Stimulated activated CD8-positive, alpha-beta memory T cell treated with anti-CD3 and anti-CD28 coated beads, Interleukin-4, amount 100 ng/mL, for 1 hour (primary cell): ENCODE measurements at places on chromosomes 11 and 22.

GRCh38 chr11:17385926-17386325 lies 2.5 kb downstream of the KCNJ11 start:
- DNase-seq = no peak

- DNase-seq = no peak
Measured at GRCh38 chr22:48432781-48433518, 1394.7 kb downstream of the BRD1 start.

GRCh38 chr11:64086258-64087123 lies 50.8 kb downstream of the FLRT1 start:
- DNase-seq = no peak

DNA sequence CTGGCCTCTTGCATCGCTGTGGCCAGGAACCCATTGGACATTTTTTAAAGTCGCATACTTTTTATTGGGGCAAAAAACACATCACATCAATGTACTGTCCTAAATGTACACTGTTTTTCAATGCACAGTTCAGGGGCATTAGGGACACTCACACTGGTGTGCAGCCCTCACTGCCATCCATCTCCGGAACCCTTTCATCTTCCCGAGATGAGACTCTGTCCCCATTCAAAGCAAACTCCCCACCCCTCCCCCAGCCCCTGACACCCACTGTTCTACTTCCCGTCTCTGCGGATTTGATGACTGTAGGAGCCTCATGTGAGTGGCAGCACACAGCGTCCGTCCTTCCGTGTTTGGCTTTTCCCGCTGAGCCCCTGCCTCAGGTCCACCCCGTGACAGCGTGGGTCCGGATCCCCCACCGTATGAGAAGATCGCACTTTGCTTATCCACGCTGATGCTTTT lies 41.8 kb upstream of the TH start:
- no peak for DNase-seq

GRCh38 chr22:37538590-37539357 lies 19.6 kb upstream of the CARD10 start:
- peak; percentile 78 for DNase-seq

DNA sequence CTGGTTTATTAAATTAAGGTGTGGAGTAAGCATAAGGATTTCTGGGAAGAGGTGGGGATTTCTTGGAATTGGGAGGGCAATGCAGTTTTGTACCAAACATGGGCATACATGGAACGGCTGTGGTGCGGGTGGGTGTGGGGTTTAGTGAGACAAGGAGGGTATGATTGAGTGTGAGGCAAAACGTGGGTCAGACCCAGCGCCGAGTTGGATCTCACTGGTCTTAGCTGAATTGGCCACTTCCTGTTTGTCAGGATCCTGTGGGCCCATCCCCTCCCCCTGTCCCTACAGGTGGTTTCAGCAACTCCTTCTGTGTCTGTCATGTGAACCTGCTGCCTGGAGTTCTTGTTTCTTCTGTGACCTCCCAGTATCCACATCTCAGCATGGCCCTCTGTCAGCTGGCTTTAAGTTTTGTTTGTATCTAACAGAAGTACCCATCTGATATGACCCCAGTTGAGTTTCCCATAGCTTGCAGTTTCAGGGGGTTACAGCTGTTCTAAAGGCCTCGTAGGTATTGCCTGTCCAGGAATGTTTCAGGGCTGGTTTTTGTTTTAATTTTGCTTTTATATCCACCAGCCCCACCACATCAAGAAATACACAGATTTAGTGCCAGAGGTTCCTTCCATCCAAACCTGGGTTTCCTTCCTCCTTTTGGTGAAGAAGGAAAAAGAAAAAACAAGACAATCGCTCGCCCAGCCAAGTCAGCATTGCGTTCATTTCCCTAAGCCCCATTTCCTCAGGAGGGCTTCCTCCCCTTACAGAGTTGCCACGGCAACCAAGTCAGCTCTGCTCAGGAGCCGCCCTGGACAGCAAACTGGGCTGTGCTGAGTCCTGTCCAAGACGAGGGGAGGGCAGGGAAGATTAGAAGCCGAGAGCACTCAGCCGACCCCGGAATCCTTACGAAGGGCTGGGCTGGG lies 6.0 kb downstream of the APOL1 start:
- DNase-seq = no peak
